ENCODE measurements at places on chromosomes 11 and 22. TPM values are rescaled to one million over a fixed set of nuclear protein-coding genes. Genes with fewer than 3 reads are reported as not detected.

ZFTA gene
- 41.1 TPM for total RNA-seq

CLCF1 gene
- 12.6 TPM for total RNA-seq

SEPTIN5 gene
- 2.3 TPM for total RNA-seq

CBLIF gene
- not detected for total RNA-seq

SHANK2 gene
- total RNA-seq: 10.5 TPM

GALR3 gene
- total RNA-seq: not detected

DNA sequence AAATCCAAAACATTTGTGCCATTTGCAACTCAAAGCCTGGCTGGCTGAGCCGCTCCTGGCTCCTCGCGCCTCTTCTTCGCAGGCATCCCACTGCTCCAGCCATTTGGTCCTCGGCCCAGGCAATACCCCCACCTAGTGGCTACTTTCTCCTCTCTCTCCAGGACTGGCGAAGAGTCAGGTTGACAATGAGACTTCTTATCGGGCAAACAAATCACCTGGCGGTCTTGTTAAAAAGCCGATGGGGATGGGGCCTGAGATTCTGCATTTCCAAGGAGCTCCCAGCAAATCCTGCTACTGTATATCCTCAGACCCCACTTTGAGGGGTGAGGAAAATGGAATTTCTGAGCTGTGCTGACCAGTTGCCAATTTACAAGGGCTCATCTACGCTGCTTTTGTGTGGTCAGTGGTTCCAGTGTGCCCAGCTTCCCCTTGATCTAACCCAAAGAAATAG is 89.0 kb downstream of the ISX start:
- DNase-seq: peak; percentile 78

DNA sequence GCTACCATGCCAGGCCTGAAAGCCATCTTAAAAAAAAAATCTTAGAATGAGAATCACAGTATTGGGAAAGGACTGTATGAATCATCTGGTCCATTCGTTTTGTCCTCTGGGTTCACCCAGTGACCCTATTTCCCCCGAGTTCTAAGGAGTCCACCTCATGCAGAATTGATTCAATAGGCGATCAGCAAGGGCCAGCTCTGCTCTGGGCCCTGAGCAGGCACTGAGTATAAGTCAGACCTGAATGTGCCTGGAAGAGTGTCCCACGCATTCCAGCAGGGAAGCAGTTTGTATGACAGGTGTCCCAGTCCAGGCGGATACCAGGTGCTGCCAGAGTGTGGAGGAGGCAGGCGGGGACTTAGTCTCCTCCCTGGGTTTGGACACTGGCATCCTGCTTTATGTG is 883 bp upstream of the HMOX1 start:
- no peak for DNase-seq

GRCh38 chr11:125093502-125093901 is 17.9 kb downstream of the TMEM218 start:
- no peak for DNase-seq

DNA sequence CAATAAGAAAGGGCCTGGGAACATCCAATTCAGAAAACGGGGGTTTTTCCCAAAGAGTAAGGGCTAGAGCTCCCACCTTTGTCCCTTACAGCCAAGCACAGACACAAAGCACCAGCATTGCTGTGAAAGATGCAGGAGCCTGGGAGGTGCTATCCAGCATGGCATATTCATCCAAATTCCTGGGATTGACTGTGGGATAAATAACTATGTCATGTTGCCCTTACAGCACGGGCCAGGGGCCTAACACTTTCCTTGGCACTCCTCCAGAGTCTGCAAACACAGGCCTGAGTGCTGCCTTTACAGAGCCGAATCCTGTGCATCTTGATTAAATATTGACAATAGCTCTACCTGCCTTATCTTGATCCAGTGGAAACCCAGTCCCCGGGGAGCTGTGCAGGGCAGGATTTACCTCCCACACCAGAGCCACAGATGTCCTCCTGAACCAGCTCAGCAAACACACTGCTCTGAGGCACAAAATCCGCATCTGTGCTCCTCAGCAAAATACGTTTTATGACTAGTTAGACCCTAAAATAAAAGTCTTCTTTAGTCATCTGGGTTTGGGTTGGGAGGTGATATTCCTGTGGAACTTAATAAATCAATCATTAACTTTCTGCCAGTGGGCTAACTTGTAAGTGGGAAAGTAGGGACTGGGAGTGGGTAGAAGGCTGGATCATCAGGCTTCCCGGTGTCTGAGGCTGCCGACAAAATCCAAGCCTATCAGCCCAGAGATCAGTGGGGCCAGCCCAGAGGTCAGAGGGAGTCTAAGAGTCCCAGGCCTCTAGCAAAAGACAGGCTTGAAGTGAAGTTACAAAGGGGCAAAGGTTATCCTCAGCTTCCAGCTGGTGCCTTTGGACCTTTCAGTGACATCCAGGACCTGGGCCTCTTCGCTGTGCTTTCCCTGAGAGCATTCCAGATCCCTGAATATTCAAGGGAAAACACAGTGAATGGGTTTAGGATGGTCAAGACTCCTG is 36.5 kb downstream of the POU2AF3 start:
- no peak for DNase-seq

GRCh38 chr11:8698379-8698851 is 15.8 kb downstream of the RPL27A start:
- no peak for DNase-seq

- DNase-seq: no peak
These were observed 77.3 kb downstream of the PIWIL3 start for GRCh38 chr22:24697172-24697571.

- DNase-seq: no peak
These were observed 101.8 kb upstream of the GAL start for GRCh38 chr11:68582416-68583040.

GRCh38 chr22:38211556-38211955 is 9.8 kb downstream of the MAFF start:
- DNase-seq: no peak

- DNase-seq: no peak
These were observed 1.6 kb upstream of the IFITM1 start for GRCh38 chr11:312092-312816.

- DNase-seq: no peak
These were observed 1.5 kb downstream of the TCF20 start for GRCh38 chr22:42268852-42269410.

GRCh38 chr11:122808478-122808869 is 29.8 kb upstream of the CRTAM start:
- no peak for DNase-seq

DNA sequence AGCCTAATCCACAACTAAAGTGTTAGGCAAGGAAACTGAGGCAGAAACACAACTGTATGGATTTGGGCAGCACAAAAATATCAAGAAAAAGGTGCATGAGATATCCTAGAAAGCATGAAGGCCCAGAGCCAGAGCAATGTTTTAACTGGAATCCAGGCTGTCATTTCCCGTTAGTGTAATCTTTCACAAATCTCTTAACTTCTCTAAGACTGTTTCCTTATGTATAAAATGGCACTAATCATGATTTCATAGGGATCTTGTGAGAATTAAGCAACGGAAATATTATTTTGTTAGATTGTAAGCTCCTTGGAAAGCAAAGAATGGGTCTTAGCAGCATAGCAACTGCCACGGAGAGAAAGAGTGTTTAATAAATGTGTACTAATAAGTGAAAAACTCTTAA is 14.7 kb upstream of the SYTL2 start:
- no peak for DNase-seq

- DNase-seq: no peak
These were observed 382.0 kb upstream of the ANO3 start for GRCh38 chr11:25949918-25950317.

All from endothelial cell (in vitro differentiated cells).